ENCODE measurements at places on chromosomes 5 and 9. TPM values are rescaled to one million over a fixed set of nuclear protein-coding genes. Genes with fewer than 3 reads are reported as not detected.
A peak's percentile ranks its signal among the peaks of the same experiment; 100 is the strongest.

Gene TEK
- not detected for total RNA-seq

DNA sequence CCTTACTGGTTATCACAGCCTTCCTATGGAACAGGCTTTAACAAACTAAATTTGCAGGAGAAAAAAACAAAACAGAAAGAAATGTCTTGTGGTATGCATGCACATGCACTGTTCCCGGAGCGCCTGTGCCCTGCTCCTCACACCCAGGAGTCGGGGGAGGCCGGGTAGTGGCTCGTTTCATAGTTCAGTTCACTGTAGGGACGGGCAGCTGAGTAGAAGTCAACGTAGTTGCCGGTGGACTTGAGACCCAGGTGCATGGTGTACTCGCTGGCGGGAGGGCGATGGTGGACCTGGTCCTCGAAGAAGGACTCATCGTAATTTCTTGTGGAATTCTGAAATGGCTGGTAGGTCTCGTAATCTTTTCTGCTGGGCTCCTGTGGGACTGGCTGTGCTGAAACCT, 212.3 kb upstream of the DAP start:
- H3K36me3 ChIP-seq = no peaks in the 10 kb centered on the region
- no peak overlapping the region for H3K4me3 ChIP-seq
- H3K27ac ChIP-seq = no peak overlapping the region
- H3K27me3 ChIP-seq = peaks cover 4% of the 10 kb centered on the region

DNA sequence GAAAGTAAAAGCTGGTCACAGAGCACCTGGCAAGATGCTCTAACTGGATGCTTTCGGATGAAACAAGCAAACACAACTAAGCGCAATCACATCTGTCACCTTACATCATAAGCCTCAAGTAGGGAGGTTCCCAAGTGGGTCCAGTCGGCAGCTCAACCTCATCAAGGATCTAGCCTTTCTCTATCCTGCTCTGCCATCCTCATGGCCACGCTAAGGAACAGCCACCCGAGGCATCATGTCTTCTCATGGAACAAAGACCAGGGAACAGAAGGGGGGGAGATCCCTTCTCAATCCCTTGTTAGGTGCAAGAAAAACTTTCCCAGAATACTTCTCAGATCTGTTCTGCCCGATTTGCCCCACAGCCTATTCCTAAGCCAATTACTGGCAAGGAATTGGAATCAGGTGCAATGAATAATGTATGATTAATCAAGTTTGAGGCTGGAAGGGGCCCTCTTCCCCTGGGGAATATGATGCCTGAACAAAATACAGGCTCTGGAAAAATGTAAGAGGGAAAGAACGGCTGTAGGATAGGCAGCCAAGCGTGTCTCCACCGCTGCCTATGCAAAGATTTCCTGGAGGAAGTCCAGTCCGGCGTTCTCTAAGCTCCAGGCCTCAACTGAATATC, 1.3 kb upstream of the HABP4 start:
- H3K36me3 ChIP-seq = no peaks in the 10 kb centered on the region
- H3K4me1 ChIP-seq = peaks cover 29% of the 10 kb centered on the region
- DNase-seq = no peak
- H3K4me3 ChIP-seq = no peak overlapping the region

DNA sequence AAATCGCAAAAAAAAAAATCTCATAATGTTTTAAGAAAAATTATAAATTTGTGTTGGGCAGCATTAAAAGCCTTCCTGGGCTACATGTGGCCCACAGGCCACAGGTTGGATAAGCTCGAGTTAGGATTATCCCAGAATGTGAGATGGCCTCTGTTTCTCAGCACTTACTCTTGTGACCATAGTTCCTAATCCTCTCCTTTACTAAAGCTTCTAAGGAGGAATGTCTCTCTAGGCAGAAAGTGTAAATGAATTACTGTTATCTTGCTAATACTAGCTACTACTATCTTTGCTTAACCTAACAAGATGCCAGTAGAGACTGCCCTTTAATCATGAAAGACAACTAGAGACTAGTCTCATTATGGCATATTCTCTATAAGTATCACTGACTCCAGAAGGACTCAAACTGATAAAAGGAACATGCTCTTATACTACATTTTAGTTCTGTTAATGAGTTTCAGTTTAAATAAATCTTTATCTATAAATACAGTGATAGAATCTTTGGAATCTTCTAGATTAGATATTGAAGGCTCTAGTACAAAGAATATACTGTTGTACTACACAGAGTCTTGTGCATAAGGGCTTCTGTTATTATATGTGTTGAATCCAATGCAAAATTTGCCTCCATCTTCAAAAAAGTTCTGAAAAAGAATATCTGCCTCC, 13.8 kb downstream of the INVS start:
- H3K36me3 ChIP-seq = peaks cover 14% of the 10 kb centered on the region
- no peak overlapping the region for H3K27ac ChIP-seq
- no peak for DNase-seq
- H3K4me1 ChIP-seq = peaks cover 10% of the 10 kb centered on the region

GRCh38 chr5:5521478-5521877, 99.0 kb downstream of the ICE1 start:
- H3K27ac ChIP-seq = no peak overlapping the region
- H3K27me3 ChIP-seq = peaks cover 13% of the 10 kb centered on the region
- H3K4me1 ChIP-seq = peaks cover 35% of the 10 kb centered on the region

- no peak for DNase-seq
- H3K4me1 ChIP-seq = no peaks in the 10 kb centered on the region
- no peak overlapping the region for H3K4me3 ChIP-seq
- no peaks in the 10 kb centered on the region for H3K36me3 ChIP-seq
These were observed 84.1 kb upstream of the SPATA31D4 start for GRCh38 chr9:81844131-81844567.

GRCh38 chr5:66987126-66987525, 209.5 kb downstream of the CD180 start:
- no peaks in the 10 kb centered on the region for H3K36me3 ChIP-seq
- H3K4me1 ChIP-seq = peaks cover 8% of the 10 kb centered on the region
- no peak for DNase-seq
- no peak overlapping the region for H3K27ac ChIP-seq
- H3K4me3 ChIP-seq = no peak overlapping the region

GRCh38 chr5:74341221-74341620, 299.3 kb downstream of the ENC1 start:
- H3K4me1 ChIP-seq = no peaks in the 10 kb centered on the region
- H3K36me3 ChIP-seq = no peaks in the 10 kb centered on the region
- no peak overlapping the region for H3K27ac ChIP-seq

DNA sequence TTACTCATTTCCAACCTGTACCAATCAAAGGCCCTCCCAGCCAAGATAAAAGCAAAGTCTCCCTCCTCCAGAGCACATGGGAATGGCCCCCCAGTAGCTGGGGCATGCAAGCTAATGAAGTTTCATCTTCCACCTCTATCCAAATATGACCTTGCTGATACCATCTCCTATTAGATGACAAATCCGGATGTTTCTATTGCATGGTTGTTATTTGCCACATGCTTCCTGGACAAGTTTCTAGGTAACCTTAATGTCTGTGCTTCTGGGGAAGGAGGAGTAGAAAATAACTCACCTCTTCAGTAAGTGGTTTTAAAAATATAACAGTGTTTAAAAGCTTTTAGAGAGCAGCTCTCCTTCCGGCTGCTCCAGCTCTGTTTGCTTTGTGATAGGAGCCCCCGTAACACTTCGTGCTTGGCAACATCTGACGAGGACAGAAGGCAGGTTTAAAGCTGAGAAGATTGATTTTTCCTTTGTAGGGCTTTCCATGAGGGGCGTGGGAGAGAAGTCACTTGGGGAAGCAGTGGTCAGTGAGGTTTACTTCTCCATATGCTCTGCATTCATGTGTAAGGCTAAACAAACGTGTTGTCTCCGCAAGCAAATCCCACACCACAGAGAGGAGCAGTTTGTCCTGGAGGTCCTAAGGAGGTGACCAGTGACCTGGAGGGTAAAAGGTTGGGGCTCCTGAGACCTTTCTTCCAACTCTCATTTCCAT, 40.3 kb upstream of the GLRX start:
- no peaks in the 10 kb centered on the region for H3K36me3 ChIP-seq
- H3K27me3 ChIP-seq = peaks cover 6% of the 10 kb centered on the region
- no peak for DNase-seq
- no peak overlapping the region for H3K4me3 ChIP-seq
- H3K27ac ChIP-seq = peak overlapping the region; percentile 1

Gene CCDC183
- total RNA-seq = 0.43 TPM

Gene EIF4EBP3
- total RNA-seq = 13.9 TPM

Gene REEP5
- total RNA-seq = 45.3 TPM

- H3K27ac ChIP-seq = peak overlapping the region; percentile 93
- no peaks in the 10 kb centered on the region for H3K27me3 ChIP-seq
- peaks cover 8% of the 10 kb centered on the region for H3K36me3 ChIP-seq
- peak overlapping the region; percentile 81 for H3K4me3 ChIP-seq
- H3K4me1 ChIP-seq = peaks cover 43% of the 10 kb centered on the region
These were observed 26.9 kb upstream of the EEIG1 start for GRCh38 chr9:128007566-128008138.

GRCh38 chr5:172751761-172752510, 19.1 kb downstream of the DUSP1 start:
- DNase-seq = no peak
- H3K4me3 ChIP-seq = no peak overlapping the region

DNA sequence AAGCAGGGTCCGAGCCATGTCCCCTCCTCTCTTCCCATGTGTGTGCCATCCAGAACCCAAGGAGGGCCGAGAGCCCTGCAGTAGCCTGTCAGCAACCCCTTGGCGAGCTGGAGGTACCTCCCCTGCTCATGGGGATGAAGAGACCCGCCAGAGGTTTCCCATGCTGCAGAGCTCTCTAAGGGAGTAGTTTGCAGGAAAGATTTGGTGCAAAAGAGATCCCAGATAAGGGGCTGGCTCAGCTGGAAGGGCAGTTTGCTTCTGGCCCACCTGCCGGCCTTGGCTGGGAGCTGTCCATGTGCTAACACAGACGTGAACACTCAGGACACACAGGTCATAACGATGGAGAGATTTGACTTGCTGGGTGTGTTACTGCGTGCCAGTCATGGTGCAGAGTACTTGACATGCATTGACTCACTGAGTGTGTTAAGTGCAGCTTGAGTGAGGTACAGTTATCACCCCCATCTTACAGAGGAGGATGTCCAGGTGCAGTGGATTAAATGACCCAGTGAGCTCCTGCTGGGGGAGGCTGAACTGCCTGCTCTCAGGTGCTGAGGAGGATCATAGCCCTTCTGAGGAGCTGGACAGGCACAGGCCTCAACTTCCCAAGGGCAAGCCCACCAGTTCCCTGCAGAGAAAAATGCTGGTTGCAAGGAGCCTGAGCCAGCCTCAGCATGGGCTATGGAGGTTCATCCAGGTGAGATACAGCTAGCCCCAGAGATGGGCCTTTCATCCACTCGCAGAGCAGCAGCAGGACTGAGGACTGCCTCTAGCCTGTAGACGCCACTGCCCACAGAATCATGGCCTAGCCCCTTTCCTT, 6.3 kb upstream of the SLC25A48 start:
- no peak overlapping the region for H3K27ac ChIP-seq
- no peak overlapping the region for H3K4me3 ChIP-seq
- H3K27me3 ChIP-seq = peaks cover 34% of the 10 kb centered on the region
- DNase-seq = no peak
- no peaks in the 10 kb centered on the region for H3K4me1 ChIP-seq

DNA sequence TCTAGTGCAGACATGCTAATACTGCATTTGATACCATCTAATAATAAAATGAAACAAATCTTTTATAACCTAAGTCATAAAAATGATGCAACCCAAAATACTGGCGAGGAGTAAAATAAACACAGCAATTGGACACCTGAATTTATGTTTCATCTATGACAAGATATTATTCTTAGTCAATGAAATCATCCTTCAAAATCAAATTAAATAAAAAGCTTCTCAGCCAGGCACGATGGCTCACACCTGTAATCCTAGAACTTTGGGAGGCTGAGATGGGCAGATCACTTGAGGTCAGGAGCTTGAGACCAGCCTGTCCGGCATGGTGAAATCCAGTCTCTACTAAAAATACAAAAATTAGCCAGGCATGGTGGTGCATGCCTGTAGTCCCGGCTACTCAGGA, 179.0 kb downstream of the TMEM232 start:
- H3K4me3 ChIP-seq = no peak overlapping the region
- H3K27me3 ChIP-seq = no peaks in the 10 kb centered on the region
- DNase-seq = no peak
- H3K36me3 ChIP-seq = no peaks in the 10 kb centered on the region

DNA sequence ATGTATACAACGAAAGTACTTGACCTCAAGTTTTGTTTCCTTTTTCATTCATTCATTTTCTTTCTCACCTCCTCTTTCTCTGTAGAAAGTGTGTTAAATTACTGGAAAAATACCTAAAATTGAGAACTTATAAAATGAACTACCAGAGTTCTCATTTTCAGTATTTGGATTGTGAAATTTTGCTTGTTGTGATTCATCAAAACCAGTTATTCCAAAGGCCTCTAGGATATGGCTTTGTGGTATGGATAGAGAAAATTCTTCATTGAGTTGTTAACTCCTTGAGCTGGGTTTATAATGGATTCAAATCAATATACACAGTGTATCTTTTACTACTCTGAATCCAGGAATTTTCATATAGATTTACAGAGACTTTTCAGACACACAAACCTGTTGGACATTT, 287.6 kb downstream of the KDM4C start:
- no peaks in the 10 kb centered on the region for H3K27me3 ChIP-seq
- no peak for DNase-seq
- H3K4me3 ChIP-seq = no peak overlapping the region

DNA sequence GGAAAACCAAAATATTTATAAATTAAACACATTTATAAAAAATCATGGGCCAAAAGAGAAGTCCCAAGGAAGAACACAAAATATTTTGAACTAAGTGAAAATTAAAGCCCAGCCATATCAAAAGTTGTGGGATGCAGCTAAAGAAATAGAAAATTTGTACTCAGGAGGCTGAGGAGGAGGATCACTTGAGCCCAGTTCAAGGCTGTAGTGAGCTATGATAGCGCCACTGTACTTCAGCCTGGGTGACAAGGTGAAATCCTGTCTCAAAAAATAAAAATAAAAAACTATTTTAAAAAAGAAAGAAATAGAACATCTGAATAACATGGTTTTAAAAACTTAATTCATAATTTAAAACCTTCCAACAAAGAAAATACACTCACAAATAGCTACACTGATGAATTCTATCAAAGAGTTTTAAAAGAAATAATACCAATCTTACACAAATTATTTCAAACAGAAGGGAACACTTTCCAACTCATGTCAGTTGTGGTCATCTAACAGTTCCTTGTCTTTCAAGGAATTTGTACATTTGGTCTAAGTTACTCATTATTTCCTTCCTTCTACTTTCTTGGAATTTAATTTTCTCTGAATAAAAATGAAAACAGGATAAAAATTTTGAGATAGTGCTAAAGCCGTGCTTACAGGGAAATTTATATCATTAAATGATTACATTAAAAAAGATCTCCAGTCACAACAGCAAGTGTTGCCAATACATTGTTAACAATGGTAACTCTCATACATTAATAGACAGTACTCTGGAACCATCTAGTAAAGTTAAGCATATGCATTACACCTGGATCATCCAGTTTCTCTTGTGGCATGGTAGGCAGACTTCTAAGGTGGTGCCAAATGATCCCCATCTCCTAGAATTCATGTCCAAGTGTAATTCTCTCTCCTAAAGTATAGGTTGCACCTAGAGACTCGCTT, 17.8 kb downstream of the PTBP3 start:
- peak overlapping the region; percentile 10 for H3K4me3 ChIP-seq
- peaks cover 67% of the 10 kb centered on the region for H3K4me1 ChIP-seq
- H3K36me3 ChIP-seq = peaks cover 57% of the 10 kb centered on the region
- H3K27ac ChIP-seq = peak overlapping the region; percentile 92

Gene SLC28A3
- 0.41 TPM for total RNA-seq

Gene CARD6
- 1.9 TPM for total RNA-seq

GRCh38 chr9:26955222-26955903, 849 bp upstream of the IFT74 start:
- H3K4me1 ChIP-seq = peaks cover 23% of the 10 kb centered on the region
- peak overlapping the region; percentile 90 for H3K4me3 ChIP-seq
- no peaks in the 10 kb centered on the region for H3K36me3 ChIP-seq
- DNase-seq = no peak
- no peaks in the 10 kb centered on the region for H3K27me3 ChIP-seq

Gene EGR1
- total RNA-seq = 48.1 TPM
